Fibroblast of the aortic adventitia (primary cell): ENCODE measurements at places on chromosomes 12 and 14. TPM values are rescaled to one million over a fixed set of nuclear protein-coding genes. Genes with fewer than 3 reads are reported as not detected.

- DNase-seq = no peak
Measured at GRCh38 chr12:24928131-24928530, 20.8 kb downstream of the BCAT1 start.

- no peak for DNase-seq
Measured at GRCh38 chr12:51318846-51319599, 5.0 kb downstream of the BIN2 start.

- no peak for DNase-seq
Measured at GRCh38 chr12:56728139-56728861, 3.2 kb upstream of the NACA start.

DNA sequence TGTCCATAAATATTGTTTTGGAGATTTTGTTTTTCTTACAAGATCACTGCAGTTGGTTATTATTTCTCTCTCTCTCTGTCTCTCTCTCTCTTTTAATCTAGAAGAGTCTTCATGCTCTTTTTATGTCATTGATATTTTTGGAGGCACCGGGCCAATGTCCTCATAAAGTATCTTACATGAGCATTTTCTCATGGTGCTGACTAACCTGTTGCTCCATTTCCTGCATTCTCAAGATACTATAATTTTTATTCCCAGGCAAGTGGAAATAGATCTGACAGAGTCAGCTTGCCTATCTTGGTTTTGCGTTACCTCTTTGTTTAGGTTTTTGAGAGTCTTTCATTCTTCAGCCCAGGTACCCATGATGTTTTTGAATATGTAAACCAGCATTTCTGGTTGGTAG, 938.8 kb upstream of the FBXO33 start:
- DNase-seq = no peak

PRKCH gene
- total RNA-seq = 4.2 and 17.0 TPM in 2 replicates
